ENCODE measurements at places on chromosomes 7 and 10. TPM values are rescaled to one million over a fixed set of nuclear protein-coding genes. Genes with fewer than 3 reads are reported as not detected.

DNA sequence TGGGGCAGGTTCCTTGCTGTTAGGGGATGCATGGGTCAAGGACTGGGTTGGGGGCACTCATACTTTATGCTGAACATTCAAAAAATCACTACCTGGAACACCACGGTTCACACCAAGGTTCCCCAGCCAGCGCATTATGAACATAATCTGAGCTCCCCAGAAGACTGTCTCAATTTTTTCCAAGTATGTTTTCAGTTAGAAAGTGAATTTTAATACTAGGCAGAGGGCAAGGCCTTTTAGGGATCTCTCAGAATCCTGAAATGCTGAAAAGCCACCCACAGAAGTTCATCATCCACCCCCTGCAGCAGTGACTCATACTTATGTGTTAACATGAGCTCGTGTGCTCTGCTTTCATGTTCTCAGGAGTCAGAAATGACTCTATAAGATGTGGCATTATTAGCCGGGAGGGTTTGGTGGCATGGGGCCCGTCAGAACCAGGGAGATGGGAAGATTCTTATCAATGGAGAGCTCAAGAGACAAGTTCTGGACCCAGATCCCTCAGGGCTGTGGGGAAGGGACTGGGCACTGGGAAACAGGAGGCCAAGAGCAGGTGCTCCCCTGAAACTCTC lies 185.2 kb upstream of the ITGB1 start:
- no peaks in the 10 kb centered on the region for H3K27me3 ChIP-seq
- H3K27ac ChIP-seq = peak overlapping the region; percentile 31
- H3K4me3 ChIP-seq = no peak overlapping the region
- H3K36me3 ChIP-seq = no peaks in the 10 kb centered on the region
- peaks cover 52% of the 10 kb centered on the region for H3K4me1 ChIP-seq

DNA sequence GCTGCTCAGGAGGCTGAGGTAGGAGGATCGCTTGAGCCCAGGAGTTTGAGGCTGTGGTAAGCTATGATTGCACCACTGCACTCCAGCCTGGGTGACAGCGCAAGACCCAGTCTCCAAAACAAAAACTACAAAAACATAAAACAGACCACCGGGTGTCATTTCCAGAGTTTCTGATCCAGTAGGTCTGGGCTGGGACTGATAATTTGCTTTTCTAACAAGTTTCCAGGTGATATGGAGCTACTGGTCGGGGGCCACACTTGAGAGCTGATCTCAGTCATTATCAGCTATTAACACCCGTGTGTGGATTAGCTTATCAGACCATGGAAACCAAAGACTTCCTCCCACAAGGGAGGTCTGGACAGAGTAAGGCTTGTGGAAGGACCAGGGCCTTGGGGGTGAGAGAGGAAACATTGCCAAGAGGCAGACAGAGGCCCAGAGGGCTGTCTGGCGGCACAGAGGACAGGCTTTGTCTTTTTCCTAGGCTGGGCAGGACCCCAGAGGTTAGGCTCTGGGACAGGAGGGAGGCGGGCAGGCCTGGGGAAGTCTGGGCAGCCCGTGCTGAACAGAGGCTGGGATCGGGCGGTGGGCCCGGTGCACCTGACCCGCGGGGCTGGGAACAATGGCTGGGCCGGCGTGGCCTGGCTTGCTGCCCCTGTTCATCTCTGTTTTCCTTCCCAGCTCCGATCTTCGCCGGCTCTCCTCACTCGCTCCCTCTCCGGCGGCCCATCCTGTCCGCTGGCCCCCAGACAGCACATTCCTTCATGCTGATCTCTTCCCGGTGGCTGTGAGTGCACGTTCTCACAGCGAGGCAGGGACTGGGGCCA lies 25.2 kb downstream of the TMEM270 start:
- H3K27ac ChIP-seq = no peak overlapping the region
- H3K4me1 ChIP-seq = no peaks in the 10 kb centered on the region
- DNase-seq = no peak
- peaks cover 4% of the 10 kb centered on the region for H3K27me3 ChIP-seq
- no peaks in the 10 kb centered on the region for H3K36me3 ChIP-seq
- H3K4me3 ChIP-seq = no peak overlapping the region

DNA sequence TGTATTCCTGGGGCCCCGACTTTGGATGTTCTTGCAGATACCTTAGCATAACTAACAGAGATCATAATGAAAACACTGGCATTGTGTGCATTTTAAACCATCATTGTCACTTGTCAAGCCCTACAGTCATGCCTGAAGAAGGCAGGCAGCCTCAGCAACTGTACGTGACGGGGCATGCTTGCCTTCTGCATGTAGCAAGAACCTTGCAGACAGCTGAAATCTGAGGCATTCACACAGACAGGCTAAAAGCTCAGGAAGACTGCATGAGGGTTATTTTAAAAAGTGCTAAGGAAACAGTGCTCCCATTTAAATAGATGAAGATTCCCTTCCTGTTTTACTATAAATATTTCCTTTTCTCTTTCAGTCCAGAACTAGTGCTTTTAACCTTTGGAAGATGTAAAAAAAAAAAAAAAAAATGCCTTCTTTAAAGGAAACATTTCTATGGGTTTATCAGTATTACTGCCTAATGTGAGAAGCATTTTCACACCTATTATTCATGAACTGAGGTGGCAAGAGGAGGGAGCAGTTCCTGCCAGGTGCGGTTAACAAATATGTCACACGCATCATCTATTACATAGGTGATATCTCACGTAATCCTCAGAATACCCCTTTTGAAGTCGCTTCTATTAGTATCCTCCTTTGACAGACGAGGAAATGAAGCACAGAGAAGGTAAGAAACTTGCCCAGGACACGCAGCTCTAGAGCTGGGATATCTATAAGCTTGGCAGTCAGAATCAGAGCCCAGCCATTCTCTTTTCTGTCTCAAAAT lies 88.1 kb downstream of the PRKCQ start:
- H3K36me3 ChIP-seq = peaks cover 49% of the 10 kb centered on the region
- H3K27ac ChIP-seq = peak overlapping the region; percentile 72
- H3K27me3 ChIP-seq = no peaks in the 10 kb centered on the region
- no peak overlapping the region for H3K4me3 ChIP-seq

GRCh38 chr7:140966561-140967233 lies 42.0 kb upstream of the BRAF start:
- H3K27me3 ChIP-seq = no peaks in the 10 kb centered on the region
- no peak overlapping the region for H3K27ac ChIP-seq
- no peaks in the 10 kb centered on the region for H3K36me3 ChIP-seq
- H3K4me1 ChIP-seq = no peaks in the 10 kb centered on the region
- DNase-seq = no peak

DNA sequence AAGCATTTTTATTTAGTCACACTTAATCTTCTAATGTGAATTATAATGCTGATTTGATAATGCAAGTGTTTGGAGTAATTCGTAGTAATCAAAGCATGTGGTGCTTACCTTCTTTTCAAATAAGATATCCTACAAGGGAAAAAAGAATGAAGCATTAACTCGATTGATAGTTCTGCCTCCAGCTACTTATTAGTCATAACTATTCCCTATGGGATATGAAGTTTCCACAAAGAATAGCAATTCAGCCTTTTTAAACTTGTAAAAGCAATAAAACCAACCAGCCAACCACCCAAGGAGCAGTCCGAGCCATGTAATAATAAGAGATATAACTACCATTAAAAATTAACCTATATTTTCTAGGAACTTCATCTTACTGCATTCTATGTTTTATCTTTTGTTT lies 11.6 kb downstream of the COL28A1 start:
- no peak overlapping the region for H3K4me3 ChIP-seq
- H3K4me1 ChIP-seq = no peaks in the 10 kb centered on the region
- H3K27ac ChIP-seq = no peak overlapping the region
- H3K27me3 ChIP-seq = no peaks in the 10 kb centered on the region
- H3K36me3 ChIP-seq = no peaks in the 10 kb centered on the region
- DNase-seq = no peak

DNA sequence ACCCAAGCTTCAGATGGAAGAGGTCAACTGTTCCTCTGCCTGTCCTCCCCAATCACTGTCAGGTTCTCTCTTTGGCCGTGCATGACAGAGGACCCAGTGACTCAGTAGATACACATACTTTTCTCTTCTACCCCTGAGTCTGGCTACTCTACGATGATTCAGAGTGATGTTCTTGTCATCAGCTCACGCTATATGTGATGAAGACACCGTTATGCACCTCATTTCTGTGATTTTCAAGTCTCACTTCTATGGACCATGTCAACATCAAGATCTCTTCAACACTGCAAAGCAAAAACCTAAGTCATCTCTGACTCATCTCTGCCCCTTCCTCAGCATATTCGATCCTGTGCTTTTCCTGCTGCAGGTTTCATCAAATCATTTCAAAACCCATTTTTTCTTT lies 76.6 kb upstream of the DGKI start:
- H3K27ac ChIP-seq = no peak overlapping the region
- H3K27me3 ChIP-seq = no peaks in the 10 kb centered on the region
- DNase-seq = no peak
- H3K36me3 ChIP-seq = peaks cover 17% of the 10 kb centered on the region
- H3K4me1 ChIP-seq = peaks cover 21% of the 10 kb centered on the region

DNA sequence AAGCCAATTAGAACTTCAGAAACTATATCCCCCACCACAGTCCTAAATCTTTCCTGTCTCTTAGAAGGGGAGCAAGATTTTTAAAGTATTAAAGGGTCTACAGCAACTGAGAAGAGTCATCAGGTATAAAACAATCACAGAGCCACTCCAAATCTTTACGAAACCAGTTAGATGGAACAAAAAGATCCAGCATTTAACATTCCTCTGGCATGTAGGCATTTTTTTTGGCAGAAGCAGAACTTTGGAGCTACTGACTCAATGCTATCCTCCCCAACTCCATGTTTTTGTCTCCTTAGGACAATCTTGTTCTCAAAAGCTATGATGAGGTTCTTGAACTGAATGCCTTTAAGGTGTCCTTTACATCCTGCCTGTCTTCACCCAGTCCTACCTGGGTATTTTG lies 333.3 kb downstream of the PRPF18 start:
- H3K27ac ChIP-seq = no peak overlapping the region
- no peak overlapping the region for H3K4me3 ChIP-seq
- no peaks in the 10 kb centered on the region for H3K4me1 ChIP-seq
- no peaks in the 10 kb centered on the region for H3K36me3 ChIP-seq

GRCh38 chr7:17123020-17123419 lies 175.4 kb upstream of the AHR start:
- no peak overlapping the region for H3K27ac ChIP-seq
- no peak for DNase-seq
- no peak overlapping the region for H3K4me3 ChIP-seq
- H3K27me3 ChIP-seq = no peaks in the 10 kb centered on the region

DNA sequence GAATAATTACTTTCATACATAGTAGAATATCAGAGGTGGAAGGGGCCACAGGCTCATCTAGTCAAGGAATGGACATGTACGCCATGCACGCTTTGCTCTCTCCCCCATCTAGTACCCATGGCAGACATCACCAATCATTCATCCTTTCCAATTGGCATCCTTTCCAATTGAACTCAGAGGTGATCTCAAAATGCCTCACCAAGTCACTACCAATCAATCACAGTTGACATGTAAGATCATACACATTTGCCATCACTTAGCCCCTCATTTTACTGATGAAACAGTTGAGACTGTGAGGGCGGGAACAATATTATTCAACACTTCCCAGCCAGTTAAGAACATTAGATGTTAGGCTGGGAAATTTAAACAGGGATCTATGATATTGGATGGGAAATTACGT lies 308.4 kb downstream of the FGFR2 start:
- no peaks in the 10 kb centered on the region for H3K27me3 ChIP-seq
- H3K27ac ChIP-seq = no peak overlapping the region
- no peaks in the 10 kb centered on the region for H3K4me1 ChIP-seq
- DNase-seq = no peak
- no peaks in the 10 kb centered on the region for H3K36me3 ChIP-seq
- H3K4me3 ChIP-seq = no peak overlapping the region

DNA sequence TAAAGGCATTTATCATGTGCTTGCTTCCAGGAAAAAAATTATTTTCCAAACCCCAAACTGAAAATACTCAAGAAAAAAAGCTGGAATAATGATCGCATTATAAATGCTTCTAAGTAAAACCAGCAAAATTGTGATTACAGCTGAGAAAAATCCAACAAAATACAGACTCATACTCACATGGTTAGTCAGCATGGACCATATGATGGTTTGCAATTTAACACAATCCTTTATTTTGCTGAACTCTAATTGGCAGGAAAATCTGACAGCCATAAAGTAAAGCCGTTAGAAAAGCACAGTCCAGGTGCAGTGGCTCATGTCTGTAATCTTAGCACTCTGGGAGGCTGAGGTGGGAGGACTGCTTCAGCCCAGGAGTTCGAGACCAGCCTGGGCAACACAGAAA lies 59.6 kb downstream of the BRI3 start:
- H3K4me1 ChIP-seq = no peaks in the 10 kb centered on the region
- no peak overlapping the region for H3K4me3 ChIP-seq
- H3K27me3 ChIP-seq = no peaks in the 10 kb centered on the region
- H3K27ac ChIP-seq = no peak overlapping the region
- no peaks in the 10 kb centered on the region for H3K36me3 ChIP-seq
- no peak for DNase-seq

DNA sequence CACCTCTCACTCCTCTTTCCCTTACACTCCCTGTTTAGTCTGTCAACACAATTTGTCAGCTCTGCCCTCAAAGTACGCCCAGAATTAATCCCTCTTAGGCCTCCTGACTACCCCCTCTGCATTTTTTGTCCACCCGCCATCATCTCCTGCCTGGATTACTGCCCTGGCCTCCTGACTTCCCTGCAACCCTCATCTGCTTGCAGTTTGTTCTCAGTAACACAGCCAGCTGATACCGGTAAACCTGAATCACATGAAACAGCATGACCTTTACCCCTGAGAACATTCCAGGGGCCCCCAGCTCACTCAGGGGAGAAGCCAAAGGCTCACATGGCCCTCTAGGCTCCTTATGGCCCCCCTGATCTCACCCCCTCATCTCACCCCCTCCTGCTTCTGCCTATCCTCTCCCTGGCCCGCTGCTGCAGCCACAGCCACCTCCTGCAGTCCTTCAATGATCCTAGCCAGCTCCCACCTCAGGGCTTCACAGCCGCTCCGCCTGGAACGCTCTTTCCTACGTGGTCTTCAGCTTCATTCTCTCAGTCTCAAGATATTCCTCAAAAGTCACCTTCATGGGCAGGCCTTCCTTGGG lies 8.9 kb downstream of the C10orf53 start:
- H3K4me1 ChIP-seq = no peaks in the 10 kb centered on the region
- H3K27ac ChIP-seq = no peak overlapping the region
- no peak for DNase-seq
- H3K4me3 ChIP-seq = no peak overlapping the region
- H3K27me3 ChIP-seq = peaks cover 12% of the 10 kb centered on the region
- no peaks in the 10 kb centered on the region for H3K36me3 ChIP-seq

DNA sequence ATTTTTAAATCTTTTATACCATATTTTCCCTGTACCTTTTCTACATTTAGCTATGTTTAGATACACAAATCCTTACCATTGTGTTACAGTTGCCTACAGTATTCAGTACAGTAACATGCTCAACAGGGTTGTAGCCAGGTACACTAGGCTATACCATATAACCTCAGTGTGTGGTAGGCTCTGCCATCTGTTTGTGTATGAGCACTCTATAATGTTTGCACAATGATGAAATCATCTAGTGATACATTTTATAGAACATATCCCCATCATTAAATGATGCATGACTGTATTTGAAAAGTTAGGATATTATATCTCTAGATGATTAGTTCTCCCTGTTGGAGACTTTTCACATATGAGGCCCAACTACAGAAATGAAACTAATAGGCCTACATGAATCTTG lies 188.6 kb downstream of the STK31 start:
- no peaks in the 10 kb centered on the region for H3K27me3 ChIP-seq
- H3K36me3 ChIP-seq = no peaks in the 10 kb centered on the region
- H3K27ac ChIP-seq = no peak overlapping the region
- H3K4me1 ChIP-seq = peaks cover 26% of the 10 kb centered on the region

Gene SH3PXD2A
- 0.77 TPM for polyA plus RNA-seq

Gene AMPH
- 0.09 TPM for polyA plus RNA-seq

Gene TMEM236
- not detected for polyA plus RNA-seq

Gene COX19
- 20.8 TPM for polyA plus RNA-seq

Gene HDAC9
- not detected for polyA plus RNA-seq

Gene IDI2
- polyA plus RNA-seq = not detected

Gene AKR1B15
- polyA plus RNA-seq = not detected

Gene STEAP4
- polyA plus RNA-seq = not detected

Gene CYP17A1
- polyA plus RNA-seq = not detected

Gene LBX1
- not detected for polyA plus RNA-seq

Gene SYT15
- polyA plus RNA-seq = 0.10 TPM
